Foreskin keratinocyte (primary cell): ENCODE measurements at places on chromosomes 16 and 17. TPM values are rescaled to one million over a fixed set of nuclear protein-coding genes. Genes with fewer than 3 reads are reported as not detected.

PLCG2 gene
- 1.8 and 2.2 TPM in 2 replicates for total RNA-seq

CCL18 gene
- total RNA-seq, result not detected in 2 replicates

NPB gene
- total RNA-seq, result 0.21 and 0.27 TPM in 2 replicates

CRYBA1 gene
- not detected in 2 replicates for total RNA-seq

KRT32 gene
- not detected in 2 replicates for total RNA-seq

UNKL gene
- 3.6 and 4.3 TPM in 2 replicates for total RNA-seq

WNK4 gene
- 0.24 and 0.28 TPM in 2 replicates for total RNA-seq

TMEM220 gene
- total RNA-seq, result 1.2 and 1.3 TPM in 2 replicates
